ENCODE measurements at places on chromosomes 3 and 15. TPM values are rescaled to one million over a fixed set of nuclear protein-coding genes. Genes with fewer than 3 reads are reported as not detected.

DNA sequence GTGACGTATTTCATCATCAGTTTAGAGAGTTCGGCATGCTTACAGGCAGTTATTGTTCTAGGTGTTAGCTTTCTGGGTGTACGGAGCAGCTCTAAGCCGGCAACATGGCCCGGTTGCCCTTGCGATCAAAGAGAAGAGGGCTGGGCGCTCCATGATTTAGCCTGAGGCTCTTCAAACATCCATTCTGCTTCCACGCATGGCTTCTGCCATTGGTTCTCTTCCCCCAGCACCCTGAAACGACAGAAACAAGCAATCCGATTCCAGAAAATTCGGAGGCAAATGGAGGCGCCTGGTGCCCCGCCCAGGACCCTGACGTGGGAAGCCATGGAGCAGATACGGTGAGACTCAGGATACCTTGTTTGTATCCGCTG, 574 bp downstream of the NGRN start:
- H3K27me3 ChIP-seq: no peaks in the 10 kb centered on the region
- peaks cover 28% of the 10 kb centered on the region for H3K36me3 ChIP-seq
- H3K4me1 ChIP-seq: peaks cover 56% of the 10 kb centered on the region

DNA sequence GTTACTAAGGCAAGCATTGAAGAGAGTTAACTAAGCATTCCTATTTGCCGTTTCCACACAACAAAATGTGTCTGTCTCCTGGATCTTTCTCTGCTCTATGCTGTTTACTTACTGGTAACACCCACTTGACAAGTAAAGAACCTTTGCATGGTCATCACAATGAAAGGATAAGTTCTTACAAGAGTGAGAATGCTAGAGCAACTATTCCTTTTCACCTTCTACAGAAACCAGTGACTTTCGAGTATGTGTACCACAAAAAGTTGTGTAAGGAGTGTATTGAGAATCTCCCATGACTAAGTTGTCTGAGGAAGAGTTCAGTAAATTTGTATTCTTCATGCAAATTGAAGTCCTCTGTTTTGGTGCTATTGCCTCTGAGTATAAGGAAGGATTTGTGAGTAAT, 10.8 kb downstream of the TIPARP start:
- peaks cover 65% of the 10 kb centered on the region for H3K36me3 ChIP-seq
- DNase-seq: no peak
- H3K27me3 ChIP-seq: no peaks in the 10 kb centered on the region
- H3K4me3 ChIP-seq: no peak overlapping the region
- peaks cover 67% of the 10 kb centered on the region for H3K4me1 ChIP-seq

GRCh38 chr3:17979252-17979651, 236.8 kb upstream of the TBC1D5 start:
- no peak for DNase-seq
- no peaks in the 10 kb centered on the region for H3K27me3 ChIP-seq
- no peak overlapping the region for H3K4me3 ChIP-seq
- no peaks in the 10 kb centered on the region for H3K4me1 ChIP-seq
- H3K27ac ChIP-seq: no peak overlapping the region
- no peaks in the 10 kb centered on the region for H3K36me3 ChIP-seq

DNA sequence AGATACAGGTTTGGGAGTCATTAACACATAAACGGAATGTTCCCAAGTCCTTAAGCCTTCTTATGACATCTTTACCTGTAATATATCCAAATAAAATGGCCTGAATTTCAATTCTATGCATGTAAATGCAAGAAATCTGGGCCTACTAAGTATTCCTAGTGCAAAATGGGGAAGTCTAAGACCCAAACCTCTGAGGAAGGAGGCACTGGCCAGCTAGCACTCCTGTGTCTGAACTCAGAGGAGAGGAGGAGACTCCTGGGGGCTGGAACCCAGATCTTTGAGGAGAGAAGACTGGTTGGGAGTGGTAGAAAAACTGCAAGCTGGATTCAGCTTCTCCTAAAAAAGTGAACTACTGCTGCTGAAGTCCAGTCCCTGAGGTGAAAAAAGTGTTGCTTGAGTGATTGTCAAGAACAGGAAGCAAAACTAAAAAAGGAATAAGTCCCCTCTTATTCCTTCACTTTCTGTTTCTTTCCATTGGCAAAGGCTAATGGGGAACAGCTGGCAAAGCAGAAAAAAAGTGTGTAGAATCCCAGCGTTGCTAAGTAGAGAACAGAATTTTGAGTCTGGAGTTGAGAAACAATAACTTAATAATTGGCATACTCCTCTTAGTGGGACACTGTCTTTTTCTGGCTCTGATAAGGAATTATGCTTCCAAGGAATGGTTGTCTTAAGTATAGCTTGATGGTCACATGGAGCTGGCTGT, 54.8 kb upstream of the ATP2C1 start:
- H3K4me1 ChIP-seq: no peaks in the 10 kb centered on the region
- DNase-seq: no peak
- no peak overlapping the region for H3K27ac ChIP-seq

- no peaks in the 10 kb centered on the region for H3K4me1 ChIP-seq
- DNase-seq: no peak
- no peak overlapping the region for H3K27ac ChIP-seq
- no peaks in the 10 kb centered on the region for H3K27me3 ChIP-seq
Observed at GRCh38 chr3:54830658-54831057, 97.2 kb downstream of the LRTM1 start.

Gene SCAANT1
- not detected for total RNA-seq

Gene KPNA4
- 49.2 TPM for total RNA-seq

Gene B3GALNT1
- total RNA-seq: 17.3 TPM

Gene PPP1R2
- total RNA-seq: 73.0 TPM
